CD4-positive, alpha-beta T cell treated with Interleukin-1 beta for 1 hour (primary cell): ENCODE measurements at places on chromosomes 7 and 10.

DNA sequence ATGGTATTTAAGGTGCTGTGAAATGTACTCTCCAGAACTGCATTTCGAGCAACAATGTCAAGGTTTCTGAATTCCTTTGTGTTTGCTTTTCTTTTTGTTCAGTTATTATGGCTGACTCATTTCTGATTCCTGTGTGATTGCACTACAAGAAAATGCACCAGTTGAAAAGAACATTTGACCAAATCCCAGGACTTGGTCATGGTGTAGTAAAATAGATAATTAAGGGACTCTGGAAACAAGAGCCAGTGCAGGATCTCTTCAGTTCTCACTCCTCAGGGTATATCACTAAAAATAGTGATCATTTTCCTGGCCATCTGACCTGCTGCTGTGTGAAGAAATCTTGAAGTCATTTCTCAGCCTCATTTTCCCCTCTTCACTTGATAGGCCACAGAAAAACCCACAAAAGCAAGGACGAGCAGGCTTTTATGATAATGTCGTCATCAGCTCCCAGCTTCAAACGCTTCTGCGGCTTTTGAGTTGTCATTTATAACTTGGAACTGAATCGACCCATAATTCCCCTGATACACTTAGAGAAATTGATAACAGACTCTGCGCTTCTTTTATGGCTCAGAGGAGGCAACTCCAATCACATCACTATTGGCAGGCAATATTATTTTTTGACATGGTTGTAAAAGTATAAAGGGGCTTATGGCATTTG lies 274.7 kb downstream of the HDAC9 start:
- no peak for DNase-seq

DNA sequence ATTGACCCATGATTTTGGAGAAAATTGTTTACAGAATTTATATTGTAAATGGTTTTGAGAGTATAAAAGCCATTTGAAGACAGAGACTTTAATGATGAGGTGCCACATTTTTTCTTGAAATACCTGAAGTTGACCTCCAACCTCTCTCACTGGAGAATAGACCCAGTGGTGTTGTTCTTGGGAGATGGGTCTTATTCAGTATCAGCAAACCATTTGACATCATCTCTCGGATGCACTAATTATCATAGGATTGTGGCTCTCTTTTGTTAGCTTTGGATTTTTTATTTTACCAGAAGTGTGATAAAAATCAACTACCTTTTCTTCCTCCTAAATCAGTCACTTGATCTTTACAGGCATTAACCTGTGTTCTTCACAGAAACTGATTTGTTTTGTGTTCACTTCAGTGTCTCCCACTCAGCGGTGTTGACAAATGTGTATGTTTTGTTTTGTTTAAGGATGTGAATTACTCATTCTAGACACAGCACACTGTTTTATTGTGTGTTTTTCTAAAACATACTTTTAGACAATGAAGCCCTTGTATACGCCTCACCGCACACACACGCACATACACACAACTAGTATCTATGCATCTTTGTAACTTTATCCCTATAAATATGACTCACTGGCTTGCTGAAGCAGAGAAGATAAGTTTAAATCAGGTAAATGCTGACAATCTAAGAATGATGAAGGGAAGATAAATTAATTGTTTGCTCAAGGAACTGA lies 455.6 kb downstream of the INHBA start:
- no peak for DNase-seq

- no peak for DNase-seq
Measured at GRCh38 chr10:69495666-69496065, 44.4 kb downstream of the TSPAN15 start.

GRCh38 chr7:115475761-115476385 lies 554.0 kb downstream of the MDFIC start:
- peak; percentile 19 for DNase-seq

- no peak for DNase-seq
Measured at GRCh38 chr10:61774031-61774430, 111.3 kb downstream of the CABCOCO1 start.

DNA sequence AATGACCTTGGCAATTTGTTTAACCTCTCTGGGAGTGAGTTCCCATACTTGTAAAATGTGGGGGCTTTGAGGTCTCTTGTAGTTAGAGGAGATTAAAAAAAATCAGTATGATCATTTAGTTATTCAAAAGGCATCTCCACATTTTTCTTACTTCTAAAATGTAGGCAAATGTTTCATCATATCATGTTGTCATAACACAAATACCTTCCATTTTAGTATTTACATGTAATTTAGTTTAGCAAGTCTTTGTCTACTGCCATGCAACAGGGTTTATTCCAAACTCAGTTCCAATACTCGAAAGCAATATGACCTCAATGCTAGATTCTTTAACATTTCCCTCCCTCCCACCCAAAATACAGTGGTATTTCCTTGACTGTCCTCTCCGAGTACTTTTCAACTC lies 262.8 kb upstream of the IMMP2L start:
- no peak for DNase-seq

GRCh38 chr10:7157091-7157490 lies 253.7 kb downstream of the SFMBT2 start:
- no peak for DNase-seq

DNA sequence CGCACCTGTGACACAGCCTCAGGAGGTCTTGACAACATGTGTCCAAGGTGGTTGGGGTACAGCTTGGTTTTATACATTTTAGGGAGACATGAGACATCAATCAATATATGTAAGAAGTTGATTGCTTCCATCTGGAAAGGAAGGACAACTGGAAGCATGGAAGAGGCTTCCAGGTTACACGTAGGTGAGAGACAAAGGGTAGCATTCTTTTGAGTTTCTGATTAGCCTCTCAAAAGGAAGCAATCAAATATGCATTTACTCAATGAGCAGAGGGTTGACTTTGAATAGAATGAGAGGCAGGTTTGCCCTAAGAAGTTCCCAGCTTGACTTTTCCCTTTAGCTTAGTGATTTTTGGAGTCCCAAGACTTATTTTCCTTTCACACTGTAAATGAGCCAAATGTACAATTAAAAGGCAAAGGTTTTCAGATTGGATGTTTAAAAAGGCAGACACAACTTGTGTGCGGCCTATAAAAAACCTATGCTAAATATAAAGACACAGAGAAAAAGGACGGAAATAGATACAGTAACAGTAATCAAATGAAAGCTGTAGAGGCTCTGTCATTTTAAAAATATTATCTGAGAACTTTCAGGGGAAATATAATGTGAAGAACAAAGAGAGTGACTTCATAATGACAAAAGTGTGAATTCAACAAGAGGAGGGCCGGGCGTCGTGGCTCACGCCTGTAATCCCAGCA lies 65.7 kb upstream of the LANCL2 start:
- no peak for DNase-seq

DNA sequence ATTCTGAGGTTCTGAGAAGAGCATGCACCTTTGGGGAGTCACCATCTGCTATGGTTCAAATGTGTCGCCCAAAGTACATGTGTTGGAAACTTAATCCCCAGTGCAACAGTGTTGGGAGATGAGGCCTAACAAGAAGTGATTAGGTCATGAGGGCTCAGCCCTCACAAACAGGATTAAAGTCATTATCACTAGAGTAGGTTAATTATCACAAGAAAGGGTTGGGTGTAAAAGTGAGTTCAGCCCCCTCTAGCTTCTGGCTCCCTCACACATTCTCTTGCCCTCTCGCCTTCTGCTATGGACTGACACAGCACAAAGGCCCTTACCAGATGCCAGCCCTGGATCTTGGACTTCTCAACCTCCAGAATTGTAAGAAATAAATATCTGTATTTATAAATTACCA lies 100.3 kb upstream of the C10orf90 start:
- no peak for DNase-seq

DNA sequence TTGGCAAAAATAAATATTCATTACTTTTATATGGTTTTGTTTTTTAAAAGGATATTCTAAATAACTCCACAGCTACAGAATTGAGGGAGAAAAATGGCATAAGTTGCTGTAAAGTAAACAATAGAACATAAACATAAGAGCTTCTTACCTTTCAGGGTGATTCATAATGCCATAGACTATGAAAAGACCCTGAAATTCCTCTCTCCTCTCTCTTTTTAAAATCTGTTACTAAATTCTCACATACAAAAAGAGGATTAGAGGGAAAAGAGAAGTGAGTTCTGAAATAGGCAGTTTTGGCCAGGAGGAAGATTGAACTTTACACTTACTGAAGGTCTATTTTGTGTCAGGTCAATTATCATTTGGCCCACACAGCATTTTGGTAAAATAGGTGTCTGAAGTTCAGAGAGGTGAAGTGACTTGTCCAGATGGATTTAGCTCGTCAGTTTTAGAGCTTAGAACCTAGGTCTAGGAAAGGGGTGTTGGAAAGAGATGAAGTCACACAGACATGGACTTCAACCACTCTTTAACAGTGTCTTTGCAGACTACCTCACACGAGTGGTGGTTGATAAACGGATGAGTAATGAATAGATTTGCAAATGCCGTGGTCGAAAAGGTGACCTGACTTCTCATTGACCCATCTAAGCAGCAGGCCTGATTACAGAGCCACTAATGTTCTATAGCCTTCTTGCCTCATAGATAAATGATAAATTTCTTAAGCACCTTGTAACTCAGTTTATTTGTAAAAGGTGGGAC lies 190.6 kb upstream of the CCDC6 start:
- no peak for DNase-seq

GRCh38 chr10:127737563-127738511 lies 852 bp downstream of the FOXI2 start:
- no peak for DNase-seq

- no peak for DNase-seq
Measured at GRCh38 chr7:116311816-116312471, 101.6 kb downstream of the TES start.

- no peak for DNase-seq
Measured at GRCh38 chr10:121426307-121426706, 171.9 kb downstream of the FGFR2 start.

DNA sequence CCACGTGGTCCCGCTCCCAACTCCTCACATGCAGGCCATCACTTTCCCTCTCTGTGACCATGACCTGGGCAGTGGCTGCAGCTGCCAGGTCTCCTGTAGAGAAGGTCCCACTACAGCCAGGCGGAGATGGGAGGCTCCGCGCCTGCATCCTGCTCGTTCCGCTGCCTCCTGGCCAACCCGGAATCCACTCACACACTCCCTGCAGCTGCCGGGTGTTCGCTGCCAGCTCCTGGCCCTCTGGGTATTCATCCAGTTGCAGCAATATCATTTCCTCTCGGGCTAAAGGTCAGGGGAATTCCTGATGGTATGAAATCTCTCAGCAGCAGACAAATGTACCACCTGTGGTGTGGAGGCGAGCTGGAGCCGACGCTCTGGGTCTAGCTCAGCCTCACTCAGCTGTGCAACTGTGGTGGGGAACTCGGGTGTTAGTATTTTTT lies 65.7 kb downstream of the TLL2 start:
- DNase-seq, result no peak

DNA sequence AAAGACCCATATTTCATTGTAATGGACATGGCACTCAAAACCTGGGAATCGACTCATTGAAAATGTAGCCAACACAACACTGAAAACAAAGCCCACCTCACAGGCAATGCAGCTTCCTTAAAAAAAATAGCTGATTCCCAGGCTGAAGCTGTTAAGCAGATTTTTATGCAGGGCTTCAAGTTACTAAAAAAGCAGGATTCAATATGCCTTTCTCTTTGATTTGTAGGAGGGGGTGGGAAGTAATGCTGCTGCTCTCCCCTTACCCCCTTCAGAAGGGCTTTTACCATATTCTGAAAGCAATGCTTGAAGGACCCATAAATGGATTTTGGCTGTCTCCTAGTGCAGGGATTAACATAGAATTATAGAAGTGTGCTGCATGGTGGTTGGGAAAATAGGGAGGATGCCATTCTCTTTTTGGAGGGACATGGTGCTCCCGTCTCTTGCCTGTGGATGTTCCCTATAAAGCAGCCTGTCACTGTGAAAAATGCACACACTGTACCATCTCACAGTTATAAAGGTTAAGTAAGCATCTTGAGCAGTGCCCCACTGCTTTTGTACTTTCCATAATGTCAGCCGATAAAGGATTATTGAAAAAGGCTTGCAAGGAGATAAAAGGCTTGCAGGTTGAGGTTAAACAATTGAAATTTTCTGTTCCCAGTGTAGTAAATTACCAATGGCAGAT lies 262.8 kb downstream of the AUTS2 start:
- no peak for DNase-seq

DNA sequence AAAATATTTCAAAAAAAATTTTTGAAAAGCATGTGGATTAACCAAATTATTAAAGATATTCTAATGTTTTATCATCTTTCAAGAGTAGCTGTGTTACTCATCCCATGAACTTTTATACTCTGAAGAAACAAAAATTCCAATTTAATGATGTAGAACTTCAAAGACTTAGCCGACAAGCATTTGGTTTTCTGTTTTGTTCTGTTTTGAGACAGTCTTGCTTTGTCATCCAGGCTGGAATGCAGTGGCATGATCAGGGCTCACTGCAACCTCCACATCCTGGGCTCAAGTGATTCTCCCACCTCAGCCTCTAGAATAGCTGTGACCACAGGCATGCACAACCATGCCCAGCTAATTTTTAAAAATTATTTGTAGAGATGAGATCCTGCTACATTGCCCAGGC lies 17.8 kb upstream of the LCOR start:
- no peak for DNase-seq
